Stimulated activated CD4-positive, alpha-beta T cell treated with anti-CD3 and anti-CD28 coated beads, Interleukin-1b, Interleukin-23, amount 100 ng/mL, for 1 hour (primary cell): ENCODE measurements at places on chromosomes 7 and 10.

GRCh38 chr7:5692845-5693278, 88.6 kb downstream of the RNF216 start:
- DNase-seq = no peak

DNA sequence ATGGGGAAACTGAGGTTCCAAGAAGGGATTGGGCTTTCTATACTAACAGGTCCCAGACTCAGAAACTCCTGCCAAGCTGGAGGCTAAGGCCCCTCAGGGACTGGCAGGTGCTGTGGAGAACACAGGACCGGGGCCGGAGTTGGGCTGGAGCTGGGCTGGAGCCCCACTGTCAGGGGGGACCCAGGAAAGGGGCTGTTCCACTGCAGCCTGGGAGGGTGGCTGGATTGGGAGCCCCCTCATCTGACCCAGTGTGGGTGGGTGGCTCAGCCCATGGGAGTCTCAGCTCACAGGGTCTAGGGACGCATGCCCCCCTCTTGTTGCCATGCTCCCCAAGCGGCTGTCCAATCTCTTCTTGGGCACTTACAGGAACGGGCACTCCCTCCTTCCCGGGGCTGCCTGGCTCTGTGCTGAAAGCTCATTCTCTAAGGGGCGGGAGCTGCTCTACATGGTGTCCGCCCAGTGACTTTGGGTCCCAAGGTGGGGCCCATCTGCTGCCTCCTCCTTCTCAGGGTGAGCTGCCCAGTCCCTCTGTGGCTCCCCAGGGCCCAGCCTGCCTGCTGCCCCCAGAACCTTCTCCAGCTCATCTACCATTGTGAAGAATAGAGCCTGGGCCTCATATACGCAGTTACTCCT, 126.5 kb downstream of the MYL10 start:
- no peak for DNase-seq

- DNase-seq = no peak
These were observed 13.5 kb upstream of the ZMIZ1 start for GRCh38 chr10:79055100-79055782.

DNA sequence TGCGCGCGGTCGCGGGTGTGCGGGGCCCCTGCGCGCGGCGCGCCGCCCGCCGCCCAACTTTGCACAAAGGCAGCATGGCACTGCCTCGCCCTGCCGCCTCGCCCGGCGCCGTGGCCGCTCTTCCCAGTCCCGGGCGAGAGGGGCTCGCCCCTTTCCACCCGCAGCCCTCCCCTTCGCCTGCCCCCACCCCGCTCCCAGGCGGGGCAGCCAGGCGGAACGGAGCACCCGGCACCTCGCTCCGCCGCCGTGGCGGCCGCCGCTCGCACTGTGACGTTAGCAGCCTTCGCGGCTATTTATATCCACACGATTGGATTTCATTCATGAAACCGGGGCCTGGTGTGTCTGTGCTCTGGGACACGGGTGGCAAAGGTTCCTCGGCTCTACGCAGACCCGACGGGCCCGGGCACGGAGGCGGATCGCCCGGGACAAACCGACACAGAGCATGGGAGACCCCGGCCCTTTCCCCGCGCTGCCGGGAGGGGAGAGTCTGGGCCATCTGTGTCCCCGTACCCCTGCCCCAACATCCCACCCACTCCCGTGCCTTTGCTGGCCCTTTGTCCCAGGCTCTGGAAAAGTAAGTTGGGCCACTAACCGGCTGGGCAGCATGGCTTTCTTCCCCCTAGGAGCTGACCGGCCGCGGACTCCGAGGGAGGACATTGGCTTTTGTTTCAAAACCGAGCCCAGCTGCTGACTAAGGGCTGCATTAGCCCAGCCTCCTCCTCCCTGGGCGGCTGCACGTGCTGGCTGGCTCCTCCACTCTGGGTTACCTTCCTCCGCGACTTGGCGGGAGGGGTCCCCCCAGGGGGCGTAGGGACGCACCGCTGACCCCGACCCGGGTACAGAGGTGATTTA, at the start of gene RHOBTB1:
TSS of gene RHOBTB1 (minus strand) at position 128 of the 852 bp plus-strand sequence. CDS start 32,643 bp downstream, outside the sequence.
- DNase-seq = no peak

DNA sequence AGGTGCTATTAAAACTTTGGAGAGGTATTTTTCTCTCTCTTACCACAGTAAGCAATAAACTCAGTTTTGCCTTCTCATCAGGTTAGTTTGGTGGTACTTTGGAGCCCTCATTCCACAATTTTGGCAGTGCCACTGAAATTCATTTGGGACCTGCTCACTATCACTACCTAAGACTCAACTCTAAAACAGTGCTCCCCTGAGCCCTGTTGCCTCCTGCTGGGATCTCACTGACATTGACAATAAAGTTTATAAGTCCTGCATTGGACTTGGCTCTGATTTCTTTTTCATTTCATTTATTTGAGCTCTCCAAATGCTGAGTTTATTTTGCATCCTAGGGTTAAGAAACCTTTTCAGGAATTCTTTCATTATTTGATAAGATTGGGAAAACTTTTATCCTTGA, 130.8 kb upstream of the HPS1 start:
- no peak for DNase-seq

DNA sequence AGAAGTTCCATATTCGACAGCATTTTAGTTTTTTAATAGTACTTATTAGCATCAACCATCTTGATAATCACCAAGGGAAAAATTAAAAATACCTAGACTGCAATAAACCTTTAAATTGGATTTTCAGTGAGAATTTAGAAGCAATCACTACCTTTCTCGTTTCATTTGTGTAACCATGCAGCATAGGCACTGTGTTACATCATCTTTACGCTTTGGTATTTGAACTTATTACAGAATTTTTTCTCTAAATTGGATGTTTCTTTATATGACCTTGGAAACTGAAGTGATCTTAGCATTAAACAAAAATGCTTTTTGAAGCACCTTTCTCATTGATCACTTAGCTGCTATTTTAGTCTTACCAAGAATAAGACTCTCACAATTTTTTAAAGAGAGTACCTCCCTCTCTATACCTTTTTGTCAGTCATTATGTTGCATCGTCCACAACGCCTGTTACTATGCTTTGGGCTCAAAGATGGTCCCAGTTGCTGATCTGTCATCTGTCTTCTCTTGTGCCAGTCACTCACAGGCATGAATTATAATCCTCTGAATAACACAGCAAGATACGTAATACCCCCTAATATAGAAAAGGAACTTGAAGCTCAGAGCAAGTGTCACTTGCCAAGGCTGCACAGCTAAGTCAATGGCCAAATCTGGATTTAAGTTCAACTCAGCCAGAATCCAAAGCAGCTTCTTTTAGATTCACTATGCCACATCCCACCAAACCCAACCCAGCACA, 19.6 kb upstream of the ASCC1 start:
- no peak for DNase-seq

GRCh38 chr10:43905512-43906236, 257.0 kb upstream of the ZNF32 start:
- DNase-seq = no peak

DNA sequence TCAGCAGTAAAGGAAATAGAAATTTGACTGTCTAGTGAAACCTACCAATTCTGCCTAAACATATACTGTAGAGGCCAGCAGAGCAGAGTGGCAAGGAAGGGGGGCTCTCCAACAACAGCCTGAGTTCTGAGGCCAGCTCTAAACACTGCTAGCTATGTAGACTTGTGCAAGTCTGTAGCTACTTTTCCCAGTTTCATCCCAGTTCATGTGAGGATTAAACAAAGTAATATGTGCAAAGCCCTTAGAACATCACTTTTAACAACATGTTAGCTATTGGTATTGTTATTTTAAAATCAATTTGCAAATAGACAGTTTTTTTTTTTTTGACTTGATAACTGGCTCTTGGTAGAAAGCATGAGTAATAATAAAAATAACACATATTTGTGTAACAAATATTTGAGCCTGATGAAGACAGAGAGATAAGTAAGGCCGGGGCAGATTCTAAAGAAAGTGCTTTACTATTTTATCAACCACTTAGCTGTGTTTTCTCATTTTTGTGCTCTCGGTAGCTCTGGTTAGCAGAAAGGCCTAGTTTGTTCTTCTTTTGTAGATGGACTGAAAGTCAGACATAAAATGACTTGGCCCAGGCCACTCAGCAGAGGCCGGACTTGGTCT, 9.3 kb downstream of the CHST12 start:
- DNase-seq = no peak

GRCh38 chr7:1005303-1005702, 22.3 kb downstream of the CYP2W1 start:
- no peak for DNase-seq
